Fibroblast of villous mesenchyme (primary cell): ENCODE measurements at places on chromosomes 4 and X. TPM values are rescaled to one million over a fixed set of nuclear protein-coding genes. Genes with fewer than 3 reads are reported as not detected.

DNA sequence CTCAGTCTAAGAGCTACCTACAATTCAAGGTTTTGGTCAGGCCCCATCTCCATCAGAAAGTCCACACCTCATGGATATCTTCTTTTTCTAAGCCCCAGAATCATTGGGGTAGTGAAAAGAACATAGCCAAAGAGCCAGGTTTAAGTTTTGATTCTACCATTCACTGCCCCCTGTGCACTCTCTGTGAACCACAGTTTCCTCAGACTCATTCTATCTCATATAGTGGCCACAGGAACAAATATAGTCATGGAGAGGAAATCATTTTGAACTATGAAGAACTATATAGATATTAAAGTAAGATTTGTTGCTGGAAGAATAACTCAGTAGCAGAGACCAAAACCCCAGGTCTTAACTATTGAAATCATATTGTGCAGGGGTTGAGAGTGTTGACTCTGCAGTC, 3.3 kb downstream of the SYTL5 start:
- DNase-seq: no peak

GRCh38 chr4:185835814-185836213, 23.8 kb upstream of the SORBS2 start:
- no peak for DNase-seq

GRCh38 chr4:95835672-95836071, 4.2 kb upstream of the PDHA2 start:
- no peak for DNase-seq

DNA sequence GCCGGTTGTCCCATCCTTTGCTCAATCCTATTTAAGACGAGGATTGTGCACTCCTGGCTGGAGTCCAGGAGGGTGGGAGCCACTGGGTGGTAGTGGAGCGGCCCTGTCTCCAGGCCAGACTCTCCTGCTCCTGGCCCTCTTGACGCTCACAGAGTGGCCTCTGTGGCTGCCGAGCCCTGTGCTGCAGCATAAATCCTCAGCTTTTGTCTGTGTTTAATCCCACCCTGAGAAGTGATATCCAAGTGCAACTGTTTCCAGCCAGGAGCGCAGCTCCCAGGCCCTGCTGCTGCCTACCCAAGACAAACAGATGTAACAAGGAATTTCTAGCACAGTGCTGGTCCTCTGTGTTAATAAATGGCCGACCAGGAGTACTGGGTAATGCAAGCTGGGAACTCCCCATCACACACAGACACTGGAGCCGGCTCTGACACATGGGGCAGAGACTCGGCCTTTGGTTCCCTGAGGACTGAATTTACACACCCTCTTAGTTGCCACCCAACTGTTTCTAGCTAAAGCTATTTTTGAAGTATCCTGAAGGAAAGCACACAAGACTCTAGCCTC, 85.3 kb downstream of the GATB start:
- no peak for DNase-seq

DNA sequence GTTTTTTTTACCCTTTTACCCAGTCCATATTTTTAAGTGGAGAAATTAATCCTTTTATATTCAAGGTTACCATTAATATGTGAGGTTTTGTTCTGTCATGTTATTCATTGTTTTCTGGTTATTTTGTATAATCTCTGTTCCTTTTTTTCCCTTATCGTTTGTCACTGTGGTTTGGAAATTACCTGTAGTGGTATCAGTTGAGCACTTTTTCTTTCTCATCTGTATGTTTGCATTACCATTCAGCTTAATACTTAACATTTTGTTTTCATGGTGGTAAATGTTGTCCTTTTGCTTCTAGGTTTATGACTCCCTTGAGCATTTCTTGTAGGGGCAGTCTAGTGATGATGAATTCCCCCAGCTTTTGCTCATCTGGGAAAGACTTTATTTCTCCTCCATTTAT, 6.6 kb downstream of the ETDC start:
- DNase-seq: no peak

Gene VSIG4
- total RNA-seq: not detected in 2 replicates

Gene MMRN1
- total RNA-seq: not detected in 2 replicates
